Stimulated activated CD4-positive, alpha-beta T cell treated with anti-CD3 and anti-CD28 coated beads, TNF-alpha, amount 100 ng/mL, for 24 hours (primary cell): ENCODE measurements at places on chromosomes 6 and 20.

- DNase-seq: no peak
Observed at GRCh38 chr20:19893356-19893755, 123.8 kb upstream of the NAA20 start.

GRCh38 chr6:132978685-132979084 is 164.3 kb downstream of the RPS12 start:
- no peak for DNase-seq

DNA sequence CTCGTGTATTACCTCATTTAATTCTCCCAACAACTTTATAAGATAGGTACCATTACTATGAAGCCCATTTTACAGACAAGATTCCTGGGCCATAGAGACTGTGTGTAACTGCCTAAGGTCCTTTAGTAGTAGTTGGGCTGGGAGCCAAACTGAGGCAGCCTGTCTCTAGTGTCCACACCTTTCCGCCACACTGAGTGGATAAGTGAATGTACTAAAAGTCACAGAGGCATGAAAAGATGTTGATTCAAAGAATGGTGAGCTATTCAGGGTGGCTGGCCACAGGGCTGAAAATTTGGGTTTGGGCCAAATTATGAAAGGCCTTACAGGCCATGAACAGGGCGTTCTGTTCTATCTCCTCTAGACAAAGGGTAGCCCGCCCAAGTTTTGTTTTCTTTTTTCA is 11.0 kb downstream of the CD24 start:
- DNase-seq: no peak

GRCh38 chr6:26486358-26486757 is 13.7 kb upstream of the BTN1A1 start:
- DNase-seq: no peak

GRCh38 chr6:147678253-147678652 is 169.8 kb downstream of the SAMD5 start:
- no peak for DNase-seq

DNA sequence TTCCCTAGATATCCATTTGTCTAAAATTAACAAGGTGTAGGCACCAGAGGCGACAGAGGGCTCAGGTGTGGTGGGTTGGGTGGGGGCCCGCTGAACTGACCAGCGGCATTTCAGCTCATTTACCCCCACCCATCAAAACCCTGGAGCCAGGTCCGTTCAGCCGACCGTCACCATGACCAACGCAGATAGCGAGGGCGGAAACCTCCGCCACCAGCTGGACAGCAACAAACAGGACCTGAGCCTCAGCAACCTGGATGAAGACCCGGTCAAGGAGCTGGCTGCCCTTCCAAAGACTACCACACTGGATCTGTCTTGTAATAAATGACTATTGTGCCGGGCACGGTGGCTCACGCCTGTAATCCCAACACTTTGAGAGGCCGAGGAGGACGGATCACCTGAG is 120.8 kb upstream of the LGSN start:
- no peak for DNase-seq

- no peak for DNase-seq
Observed at GRCh38 chr20:49457444-49457843, 25.0 kb downstream of the KCNB1 start.
